Heart left ventricle (tissue), 16 donors: ENCODE measurements at places on chromosomes 2 and 18. TPM values are rescaled to one million over a fixed set of nuclear protein-coding genes. Genes with fewer than 3 reads are reported as not detected.

Gene RGPD3
- total RNA-seq, result 0.05 TPM

Gene CNDP1
- total RNA-seq, result not detected

Gene PIEZO2
- total RNA-seq, result 0.06 TPM

Gene FAM98A
- total RNA-seq, result 80.2 TPM

Gene CYP26B1
- total RNA-seq, result 1.9 TPM

Gene SOCS6
- 23.3 TPM for total RNA-seq

DNA sequence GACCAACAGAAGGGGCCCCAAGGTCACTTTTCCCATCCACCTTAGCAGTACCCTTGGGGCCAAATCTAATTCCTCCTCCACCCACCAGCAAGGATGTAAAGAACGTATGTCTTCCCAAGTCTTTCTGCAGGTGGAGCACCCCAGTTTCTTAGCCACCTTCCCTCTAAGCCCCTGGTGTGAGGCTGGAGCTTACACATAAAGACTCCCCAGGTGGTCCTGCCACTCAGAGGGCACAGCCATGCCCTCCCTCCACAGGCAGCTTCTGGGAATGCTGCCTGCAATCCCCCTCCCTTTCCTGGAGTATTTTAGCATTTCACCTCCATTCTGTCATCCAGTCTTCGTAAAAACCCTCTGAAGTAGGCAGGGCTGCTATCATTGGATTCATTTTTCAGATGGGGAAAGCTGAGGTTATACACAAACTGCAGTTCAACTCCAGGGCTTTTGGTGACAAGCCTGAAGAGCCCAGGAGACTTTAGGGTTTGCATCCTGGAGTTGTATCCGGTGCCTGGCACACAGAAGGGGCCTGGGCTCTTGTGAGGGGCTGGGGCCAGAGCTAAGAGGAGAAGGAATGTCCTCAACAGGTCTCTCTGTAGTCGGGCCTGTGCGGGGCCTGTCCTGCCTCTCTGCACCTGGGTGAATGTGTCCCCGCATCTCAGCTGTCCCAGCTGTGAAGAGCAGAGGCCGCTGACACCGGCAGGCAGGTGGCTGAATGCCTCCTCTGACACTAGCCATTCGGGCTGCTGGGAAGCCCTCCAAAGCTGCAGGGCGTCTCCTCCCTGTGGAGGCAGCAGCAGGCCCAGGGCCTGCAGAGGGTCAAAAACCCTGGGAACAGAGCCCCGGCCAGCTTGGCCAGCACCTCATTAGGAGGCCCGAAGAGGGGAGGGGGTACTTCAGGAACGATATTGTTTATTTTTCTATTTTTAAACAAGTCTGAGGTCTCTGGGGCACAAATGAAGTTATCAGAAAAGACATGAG lies 27.6 kb downstream of the CIB4 start:
- peaks cover 15% of the 10 kb centered on the region for H3K4me1 ChIP-seq
- no peak overlapping the region for H3K27ac ChIP-seq
- DNase-seq, result peak; percentile 36
- H3K4me3 ChIP-seq, result no peak overlapping the region
- H3K36me3 ChIP-seq, result no peaks in the 10 kb centered on the region

DNA sequence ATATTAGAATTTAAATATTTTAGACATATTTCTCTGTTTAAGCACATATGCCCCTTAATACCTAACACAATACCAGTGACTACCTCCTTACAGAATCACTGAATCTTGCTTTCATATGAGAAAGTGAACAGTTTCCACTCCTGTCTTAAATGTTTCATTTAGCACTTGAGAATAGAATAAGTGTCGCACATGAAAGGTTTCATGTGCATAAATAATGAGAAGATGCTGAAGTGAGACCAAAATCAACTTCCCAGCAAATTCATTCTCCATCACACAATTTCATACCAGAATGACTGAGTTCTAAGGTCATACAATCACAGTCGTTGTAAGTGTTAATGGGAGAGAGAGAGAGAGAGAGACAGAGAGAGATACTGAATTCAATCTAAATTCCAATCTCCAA lies 51.2 kb downstream of the ATIC start:
- H3K4me3 ChIP-seq, result no peak overlapping the region
- peaks cover 91% of the 10 kb centered on the region for H3K36me3 ChIP-seq
- no peaks in the 10 kb centered on the region for H3K4me1 ChIP-seq
- H3K27ac ChIP-seq, result no peak overlapping the region
- no peaks in the 10 kb centered on the region for H3K27me3 ChIP-seq

DNA sequence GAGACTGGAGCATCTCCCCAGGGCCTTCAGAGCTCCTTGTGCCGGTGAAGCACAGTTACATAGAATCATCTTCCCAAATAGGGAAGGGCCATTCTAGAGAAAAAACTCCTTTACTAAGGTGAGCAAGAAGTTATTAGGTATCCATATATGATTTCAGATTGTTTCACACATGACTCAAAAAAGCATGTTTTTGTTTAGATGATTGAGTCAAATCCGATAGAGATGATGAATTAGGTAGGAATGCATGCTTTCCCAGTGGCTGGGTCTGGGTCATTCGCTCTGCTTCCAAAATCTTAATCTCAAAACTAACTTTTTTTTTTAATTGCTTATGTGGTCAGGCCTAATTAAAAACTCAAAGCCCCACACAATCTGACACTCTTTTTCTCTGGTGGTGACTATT lies 3.8 kb downstream of the NT5C1B start:
- H3K4me3 ChIP-seq, result no peak overlapping the region
- H3K4me1 ChIP-seq, result no peaks in the 10 kb centered on the region
- DNase-seq, result no peak
- no peak overlapping the region for H3K27ac ChIP-seq

GRCh38 chr2:48180557-48180956 lies 274.3 kb upstream of the FBXO11 start:
- no peaks in the 10 kb centered on the region for H3K36me3 ChIP-seq
- H3K4me1 ChIP-seq, result no peaks in the 10 kb centered on the region
- H3K27ac ChIP-seq, result no peak overlapping the region

DNA sequence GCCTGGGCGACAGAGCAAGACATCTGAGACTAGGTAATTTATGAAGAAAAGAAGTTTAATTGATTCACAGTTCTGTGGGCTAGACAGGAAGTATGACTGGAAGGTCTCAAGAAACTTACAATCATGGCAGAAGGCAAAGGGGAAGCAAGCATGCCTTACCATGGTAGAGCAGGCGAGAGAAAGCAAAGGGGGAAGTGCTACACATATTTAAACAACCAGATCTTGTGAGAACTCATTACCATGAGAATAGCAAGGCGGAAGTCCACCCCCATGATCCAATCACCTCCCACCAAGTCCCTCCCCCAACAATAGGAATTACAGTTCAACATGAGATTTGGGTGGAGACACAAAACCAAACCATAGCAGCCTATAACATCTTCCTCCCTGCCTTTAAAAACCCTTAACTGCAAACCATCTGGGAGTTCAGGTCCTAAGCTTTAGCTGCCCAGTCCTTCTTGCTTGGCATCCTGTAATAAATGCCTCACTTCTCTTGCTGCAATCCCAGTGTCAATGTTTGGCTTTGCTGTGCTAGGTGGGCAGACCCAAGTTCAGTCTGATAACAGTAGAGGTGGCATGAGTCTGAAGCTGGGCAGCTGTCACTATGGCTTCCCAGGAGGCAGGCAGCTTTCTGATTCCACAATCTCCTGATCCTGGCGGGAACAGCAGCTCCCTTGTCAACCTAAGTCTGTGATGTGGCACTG lies 11.2 kb upstream of the SP5 start:
- no peak overlapping the region for H3K27ac ChIP-seq
- no peaks in the 10 kb centered on the region for H3K4me1 ChIP-seq
- peaks cover 35% of the 10 kb centered on the region for H3K27me3 ChIP-seq

GRCh38 chr2:203737360-203737759 lies 30.9 kb downstream of the CD28 start:
- no peak overlapping the region for H3K4me3 ChIP-seq
- peaks cover 3% of the 10 kb centered on the region for H3K4me1 ChIP-seq

DNA sequence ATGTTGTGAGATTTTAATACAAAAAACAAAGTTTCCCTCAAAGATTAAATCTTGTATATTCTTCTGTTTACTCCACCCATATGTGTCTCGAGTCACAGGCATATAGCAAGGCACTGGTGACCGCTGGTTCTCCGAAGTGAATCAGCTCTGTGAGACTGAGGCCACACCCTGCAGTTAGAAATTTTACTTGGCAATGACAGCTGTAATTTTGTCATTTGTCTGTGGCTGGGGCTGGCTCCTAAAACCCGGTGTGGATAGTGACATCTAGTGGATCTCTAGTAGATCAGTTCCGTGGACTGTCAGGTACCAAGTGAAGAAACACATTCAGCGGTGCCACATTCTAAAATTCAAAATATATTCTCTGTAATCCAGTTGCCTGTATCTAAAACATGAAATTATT lies 278.0 kb downstream of the NEDD4L start:
- H3K36me3 ChIP-seq, result peaks cover 31% of the 10 kb centered on the region
- DNase-seq, result peak; percentile 74
- peaks cover 18% of the 10 kb centered on the region for H3K4me1 ChIP-seq
- H3K27ac ChIP-seq, result peak overlapping the region; percentile 69

- H3K27ac ChIP-seq, result no peak overlapping the region
- H3K4me3 ChIP-seq, result no peak overlapping the region
- no peaks in the 10 kb centered on the region for H3K4me1 ChIP-seq
These were observed 80.2 kb downstream of the MSH2 start for GRCh38 chr2:47483191-47483590.

GRCh38 chr2:173644146-173644545 lies 289.5 kb downstream of the CDCA7 start:
- H3K4me1 ChIP-seq, result no peaks in the 10 kb centered on the region
- no peak overlapping the region for H3K27ac ChIP-seq
- H3K27me3 ChIP-seq, result no peaks in the 10 kb centered on the region
- no peak for DNase-seq

- no peak overlapping the region for H3K4me3 ChIP-seq
- no peak for DNase-seq
These were observed 5.1 kb downstream of the ZNF236 start for GRCh38 chr18:76827205-76828200.

- peaks cover 43% of the 10 kb centered on the region for H3K4me1 ChIP-seq
- no peaks in the 10 kb centered on the region for H3K27me3 ChIP-seq
- H3K27ac ChIP-seq, result peak overlapping the region; percentile 60
- no peak for DNase-seq
These were observed 40.3 kb downstream of the FHOD3 start for GRCh38 chr18:36337679-36338402.

- no peak overlapping the region for H3K27ac ChIP-seq
- H3K4me1 ChIP-seq, result peaks cover 49% of the 10 kb centered on the region
- H3K27me3 ChIP-seq, result no peaks in the 10 kb centered on the region
- H3K4me3 ChIP-seq, result no peak overlapping the region
- DNase-seq, result no peak
These were observed 30.9 kb downstream of the TMEM182 start for GRCh38 chr2:102792568-102793208.

DNA sequence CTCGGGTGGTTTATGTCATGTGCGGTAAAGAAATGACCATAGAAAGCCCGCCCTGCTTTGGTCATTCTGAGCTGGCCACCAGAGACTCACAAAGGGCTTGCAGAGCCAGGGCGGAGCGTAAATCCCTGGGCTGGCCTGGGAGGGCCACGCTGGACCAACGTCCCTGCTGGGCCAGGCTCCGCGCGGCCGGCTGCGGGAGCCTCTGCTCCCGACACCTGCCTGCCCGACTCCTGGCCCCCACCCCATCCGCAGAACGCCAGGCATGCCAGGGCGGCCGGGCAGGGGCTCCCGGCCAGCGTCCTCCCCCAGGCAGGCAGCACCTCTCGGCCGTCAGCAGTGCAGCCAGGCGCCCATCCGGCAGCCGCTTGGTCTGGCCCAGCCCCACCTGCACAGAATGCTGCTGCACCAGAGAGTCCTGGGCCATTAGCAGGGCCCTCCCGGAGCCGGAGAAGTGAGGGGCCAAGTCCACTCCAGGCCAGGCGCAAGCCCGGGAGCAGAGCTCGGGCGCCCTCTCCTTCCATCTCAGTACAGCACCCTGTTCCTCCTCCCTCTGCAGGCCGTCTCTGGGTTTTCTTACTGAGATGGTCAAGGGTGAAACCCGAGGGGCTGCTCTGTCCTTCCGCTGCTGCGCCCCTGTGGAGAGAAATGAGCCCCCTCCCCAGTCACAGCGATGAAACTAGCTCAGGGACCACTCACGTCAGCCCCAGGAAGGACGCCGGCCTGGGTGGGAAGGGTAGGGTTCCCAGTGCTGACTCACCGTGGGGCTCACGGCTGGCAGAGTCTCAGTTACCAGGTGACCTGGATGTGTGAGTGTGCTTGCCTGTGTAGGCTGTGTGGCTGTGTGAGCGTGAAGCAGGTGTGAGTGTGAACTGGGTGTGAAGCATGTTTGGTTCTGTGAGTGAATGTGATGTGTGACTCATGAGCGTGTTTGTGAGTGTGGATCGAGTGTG lies 83.3 kb downstream of the PTGR3 start:
- no peak overlapping the region for H3K27ac ChIP-seq
- H3K36me3 ChIP-seq, result no peaks in the 10 kb centered on the region
- H3K4me3 ChIP-seq, result peak overlapping the region; percentile 32

DNA sequence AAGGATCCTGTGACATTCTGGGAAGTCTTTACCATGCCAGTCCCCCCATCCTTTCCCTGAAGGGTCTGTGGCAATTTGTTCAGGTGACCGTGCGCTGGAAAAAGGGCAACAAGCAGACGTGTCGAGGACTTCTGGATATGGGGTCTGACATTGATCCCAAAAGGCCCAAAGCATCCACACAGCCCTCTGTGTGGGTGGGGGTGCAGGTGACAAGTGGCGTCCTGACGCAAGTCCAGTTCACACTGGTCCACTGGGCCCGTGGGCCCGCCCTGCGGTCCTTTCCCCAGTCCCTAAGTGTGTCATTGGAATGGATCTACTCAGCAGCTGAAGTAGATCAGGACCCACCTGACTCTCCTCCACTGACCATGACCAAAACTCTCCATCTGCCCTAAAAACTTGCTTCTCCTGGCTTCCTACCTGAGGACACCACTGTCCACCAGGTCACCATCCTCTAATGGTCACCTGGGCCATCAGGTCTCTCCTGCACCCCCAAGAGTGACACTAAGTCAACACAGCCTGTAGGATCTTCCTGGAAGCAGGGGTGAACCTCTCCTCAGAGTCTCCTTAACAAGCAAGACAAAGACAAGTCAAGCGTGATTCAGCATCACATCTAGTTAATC lies 85.6 kb upstream of the SLC66A3 start:
- peaks cover 14% of the 10 kb centered on the region for H3K27me3 ChIP-seq
- no peaks in the 10 kb centered on the region for H3K4me1 ChIP-seq
- H3K27ac ChIP-seq, result no peak overlapping the region
- no peak overlapping the region for H3K4me3 ChIP-seq
- no peaks in the 10 kb centered on the region for H3K36me3 ChIP-seq

DNA sequence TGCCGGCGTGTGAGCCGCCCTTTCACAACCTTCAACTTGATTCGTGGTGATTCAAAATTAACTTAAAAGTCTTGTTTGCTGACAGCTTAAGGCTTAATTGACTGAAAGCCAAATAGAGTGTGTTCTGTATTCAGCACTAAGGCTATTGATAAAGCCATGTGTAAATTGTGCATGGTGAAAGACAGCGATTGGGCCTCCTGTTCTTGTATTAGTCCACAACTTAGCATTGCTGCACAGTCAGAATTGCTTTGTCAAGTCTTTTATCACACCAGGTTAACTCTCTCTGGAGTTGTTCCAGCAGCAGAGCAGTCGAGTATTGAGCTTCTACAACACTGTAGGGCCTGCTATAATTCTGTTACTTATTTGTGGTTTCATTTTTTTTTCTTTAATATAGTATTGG lies 210.1 kb downstream of the WDR7 start:
- no peaks in the 10 kb centered on the region for H3K27me3 ChIP-seq
- no peak overlapping the region for H3K27ac ChIP-seq
- no peaks in the 10 kb centered on the region for H3K4me1 ChIP-seq
- no peak overlapping the region for H3K4me3 ChIP-seq
- no peaks in the 10 kb centered on the region for H3K36me3 ChIP-seq
- DNase-seq, result no peak

GRCh38 chr2:49262801-49263560 lies 108.7 kb upstream of the FSHR start:
- H3K27me3 ChIP-seq, result no peaks in the 10 kb centered on the region
- H3K27ac ChIP-seq, result no peak overlapping the region
- H3K4me1 ChIP-seq, result no peaks in the 10 kb centered on the region
